Hematopoietic multipotent progenitor cell treated with erythropoietin and hydrocortisone succinate and interleukin-3 and kit ligand, for 17 days (in vitro differentiated cells): ENCODE measurements at places on chromosomes 2 and 18.

- no peak for DNase-seq
These were observed 61.3 kb downstream of the UBE2E3 start for GRCh38 chr2:181041661-181042060.

- no peak for DNase-seq
These were observed 260.0 kb upstream of the SIX2 start for GRCh38 chr2:45269149-45269793.

GRCh38 chr2:151857650-151858049 lies 29.4 kb upstream of the ARL5A start:
- no peak for DNase-seq

DNA sequence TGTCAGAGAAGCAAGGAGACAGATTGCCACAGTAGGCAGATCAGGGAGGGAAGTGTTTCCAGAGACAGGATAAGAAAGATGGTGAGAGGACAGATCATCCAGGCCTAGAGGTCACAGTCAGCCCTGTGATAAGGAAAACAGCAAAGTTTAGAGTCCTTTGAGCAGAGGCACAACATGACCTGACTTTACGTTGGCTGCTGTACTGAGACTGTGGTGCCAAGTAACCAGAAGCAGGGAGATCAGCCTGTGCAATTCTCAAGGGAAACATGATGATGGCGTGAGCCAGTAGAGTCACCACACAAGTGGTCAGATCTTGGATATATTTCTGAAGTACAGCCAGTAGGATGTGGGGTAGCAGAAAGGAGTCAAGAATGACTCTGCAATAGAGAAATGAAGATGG lies 43.7 kb downstream of the SMC6 start:
- DNase-seq: no peak

GRCh38 chr2:115163572-115163971 lies 721.1 kb downstream of the DPP10 start:
- DNase-seq: no peak

- DNase-seq: no peak
These were observed 42.5 kb upstream of the PID1 start for GRCh38 chr2:229313591-229313990.

- DNase-seq: peak; percentile 82
These were observed 165.8 kb downstream of the TNS1 start for GRCh38 chr2:217836901-217837491.

DNA sequence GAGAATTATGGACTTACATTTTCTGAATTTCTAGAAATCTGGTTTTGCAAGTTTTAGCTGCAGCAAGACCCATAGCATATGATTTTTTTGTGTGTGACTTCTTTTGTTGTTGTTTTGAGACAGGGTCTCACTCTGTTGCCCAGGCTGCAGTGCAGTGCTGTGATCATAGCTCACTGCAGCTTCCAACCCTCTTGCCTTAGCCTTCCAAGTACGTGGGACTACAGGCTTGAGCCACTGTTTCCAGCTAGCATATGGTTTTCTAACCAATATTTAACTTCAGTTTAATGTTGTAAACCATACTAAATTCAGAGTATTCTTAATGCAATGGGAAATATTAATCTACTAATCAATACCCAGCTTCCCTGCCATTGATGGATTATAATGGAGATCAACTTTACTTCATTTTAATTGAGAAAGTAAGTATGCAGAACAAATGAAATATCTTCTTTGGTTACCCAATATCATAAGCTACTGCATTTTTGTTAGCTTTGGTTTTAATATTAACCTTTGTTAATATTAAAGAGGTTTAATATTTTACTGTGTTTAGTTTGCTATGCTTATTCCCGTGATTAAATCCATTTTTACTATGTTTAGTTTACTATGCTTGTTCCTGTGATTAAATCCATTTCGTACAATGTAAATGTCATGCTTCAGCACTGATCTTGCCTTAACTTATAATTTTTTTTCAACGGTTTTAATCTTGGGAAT lies 273.4 kb upstream of the TMEFF2 start:
- no peak for DNase-seq

- no peak for DNase-seq
These were observed 100.7 kb upstream of the MCFD2 start for GRCh38 chr2:47016172-47016913.

GRCh38 chr2:3461801-3462492 lies 57.4 kb downstream of the ADI1 start:
- peak; percentile 64 for DNase-seq

- DNase-seq: no peak
These were observed 199.9 kb downstream of the BCL2 start for GRCh38 chr18:63119647-63120046.

- DNase-seq: no peak
These were observed 819.3 kb upstream of the LRATD1 start for GRCh38 chr2:13813236-13813635.

- DNase-seq: no peak
These were observed 319.9 kb upstream of the HS6ST1 start for GRCh38 chr2:128638341-128639119.

DNA sequence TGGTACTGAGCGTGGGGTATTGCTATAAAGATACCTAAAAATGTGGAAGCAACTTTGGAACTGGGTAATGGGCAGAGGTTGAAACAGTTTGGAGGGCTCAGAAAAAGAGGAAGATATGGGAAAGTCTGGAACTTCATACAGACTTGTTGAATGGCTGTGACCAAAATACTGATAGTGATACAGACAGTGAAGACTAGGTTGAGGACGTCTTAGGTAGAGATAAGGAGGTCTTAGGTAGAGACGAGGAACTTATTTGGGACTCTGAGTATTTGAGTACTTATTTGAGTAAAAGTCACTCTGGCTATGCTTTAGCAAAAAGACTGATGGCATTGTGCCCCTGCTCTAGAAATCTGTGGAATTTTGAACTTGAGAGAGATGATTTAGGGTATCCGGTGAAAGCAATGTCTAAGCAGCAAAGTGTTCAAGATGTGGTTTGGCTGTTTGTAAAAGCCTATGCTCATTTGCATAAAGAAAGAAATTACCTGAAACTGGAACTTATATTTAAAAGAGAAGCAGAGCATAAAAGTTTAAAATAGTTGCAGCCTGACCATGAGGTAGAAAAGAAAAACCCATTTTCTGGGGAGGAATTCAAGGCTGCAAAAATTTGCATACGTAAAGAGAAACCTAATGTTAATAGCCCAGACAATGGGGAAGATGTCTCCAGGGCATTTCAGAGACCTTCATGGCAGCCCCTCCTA lies 219.6 kb downstream of the PDE1A start:
- DNase-seq: no peak

GRCh38 chr2:8551622-8552074 lies 130.2 kb upstream of the ID2 start:
- DNase-seq: no peak

GRCh38 chr2:74373221-74373676 lies 6.9 kb downstream of the DCTN1 start:
- no peak for DNase-seq

GRCh38 chr18:24990671-24991134 lies 361.3 kb downstream of the ZNF521 start:
- no peak for DNase-seq

DNA sequence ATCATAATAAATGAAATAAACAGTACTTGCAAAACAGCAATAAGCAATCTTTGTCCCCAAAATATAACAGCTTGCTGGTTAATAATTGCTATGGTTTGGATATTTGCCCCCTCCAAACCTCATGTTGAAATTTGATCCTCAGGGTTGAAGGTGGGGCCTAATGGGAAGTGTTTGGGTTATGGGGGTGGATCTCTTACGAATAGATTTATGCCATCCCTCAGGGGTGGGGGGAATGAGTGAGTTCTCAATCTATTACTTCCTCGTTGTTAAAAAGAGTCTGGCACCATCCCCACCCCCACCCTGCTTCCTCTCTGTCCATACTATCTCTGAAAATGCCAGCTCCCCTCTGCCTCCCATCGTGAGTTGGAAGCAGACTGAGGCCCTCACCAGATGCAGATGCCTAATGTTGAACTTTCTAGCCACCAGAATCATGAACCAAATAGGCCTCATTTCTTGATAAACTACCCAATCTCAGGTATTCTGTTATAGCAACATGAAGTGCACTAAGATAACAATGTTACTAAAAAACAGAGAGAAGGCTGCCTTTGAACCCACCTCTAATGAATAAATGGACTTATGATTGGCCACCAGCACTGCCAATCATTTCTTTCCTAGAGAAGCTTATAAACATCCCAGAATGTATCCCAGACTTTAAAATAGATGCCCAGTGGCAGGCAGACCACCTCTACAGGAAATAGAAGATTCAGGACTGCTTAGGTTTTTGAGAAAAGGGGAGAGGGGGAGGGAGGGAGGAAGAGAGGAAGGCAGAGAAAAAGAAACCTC lies 90.1 kb downstream of the ALPK2 start:
- no peak for DNase-seq

GRCh38 chr18:51614033-51614432 lies 416.6 kb upstream of the MEX3C start:
- no peak for DNase-seq

DNA sequence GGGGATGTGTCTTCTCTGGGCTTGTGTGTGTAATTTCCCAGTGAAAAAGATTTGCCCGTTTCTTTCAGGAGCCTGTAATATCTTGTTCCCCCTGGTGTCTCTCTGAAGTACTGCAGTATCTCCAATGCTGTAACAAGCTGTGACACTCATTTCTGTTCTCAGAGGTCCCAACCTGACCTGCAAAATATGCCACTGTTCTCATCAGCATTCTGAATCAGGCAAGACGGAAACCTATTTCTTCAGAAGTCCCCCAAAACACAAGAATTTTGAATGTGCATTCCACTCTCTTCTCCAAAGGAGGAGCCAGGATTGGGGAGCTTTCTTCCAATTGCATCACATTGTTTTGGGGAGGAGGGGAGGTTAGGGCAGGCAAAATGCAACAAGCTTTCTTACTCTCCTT lies 77.0 kb upstream of the CNGA3 start:
- peak; percentile 6 for DNase-seq

DNA sequence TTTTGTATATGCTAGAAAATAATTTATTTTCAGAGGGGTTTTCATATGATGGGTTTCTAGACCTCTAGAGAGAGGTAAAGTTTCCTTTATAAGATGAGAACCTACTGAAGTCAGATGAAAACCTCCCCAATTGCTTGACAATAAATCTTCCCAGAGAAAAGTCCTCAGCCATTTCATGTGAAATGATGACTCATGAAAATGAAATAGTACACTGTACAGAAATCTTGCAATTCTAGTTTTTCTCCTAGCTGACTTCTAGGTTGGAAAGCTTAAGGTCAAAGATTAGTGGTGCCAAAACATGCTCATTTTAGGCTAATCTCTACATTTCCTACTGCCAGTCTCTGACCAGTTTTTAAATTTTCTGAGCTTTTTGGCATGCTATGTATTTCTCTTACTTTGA lies 826.5 kb upstream of the FSHR start:
- no peak for DNase-seq

DNA sequence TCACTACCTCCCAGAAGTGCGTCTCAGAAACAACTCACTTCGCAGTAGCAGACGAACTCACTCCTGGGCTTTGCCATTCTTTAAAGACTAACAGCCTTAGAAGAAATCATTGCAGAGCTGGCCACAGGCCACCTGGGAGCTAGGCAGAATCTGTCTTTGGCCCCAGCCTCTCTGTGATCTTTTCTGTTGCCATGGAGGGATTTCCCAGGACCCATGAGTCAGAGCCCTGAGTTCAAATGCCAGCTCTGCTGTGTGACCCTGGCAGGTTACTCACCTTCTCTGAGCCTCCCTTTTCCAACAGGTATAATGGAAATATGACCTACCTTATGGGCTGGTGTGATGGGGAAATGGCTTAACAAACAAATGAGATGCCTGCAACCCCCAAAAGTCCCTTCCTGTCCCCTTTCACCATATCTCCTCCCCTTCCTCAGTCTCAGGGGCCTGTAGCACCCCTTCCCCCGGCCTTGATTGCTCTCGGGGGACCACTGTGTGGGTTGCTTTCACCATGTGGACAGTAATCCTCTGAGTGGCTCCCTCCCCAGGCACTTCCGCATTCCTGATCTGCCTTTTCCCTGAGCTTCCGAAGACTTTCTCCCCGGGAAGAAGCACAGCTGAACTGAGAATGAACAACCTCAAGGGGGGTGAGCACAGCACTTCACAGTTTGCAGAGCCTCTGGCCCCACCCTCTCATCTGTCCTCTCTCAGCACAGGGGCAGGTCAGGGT lies 34.0 kb upstream of the SLC66A3 start:
- DNase-seq: no peak

- no peak for DNase-seq
These were observed 128.3 kb upstream of the HS6ST1 start for GRCh38 chr2:128446874-128447537.

- DNase-seq: no peak
These were observed 1834.1 kb upstream of the CELF4 start for GRCh38 chr18:39399662-39400061.
